ENCODE measurements at places on chromosomes 11 and 22. TPM values are rescaled to one million over a fixed set of nuclear protein-coding genes. Genes with fewer than 3 reads are reported as not detected.

TAF6L gene
- total RNA-seq = 32.2 TPM

ZC3H12C gene
- total RNA-seq = 14.3 TPM

TENM4 gene
- total RNA-seq = 206 TPM

KCNJ4 gene
- total RNA-seq = not detected

SNX15 gene
- total RNA-seq = 14.3 TPM

BARX2 gene
- total RNA-seq = 0.35 TPM

MS4A6E gene
- total RNA-seq = not detected

APLP2 gene
- total RNA-seq = 272 TPM

EFCAB6 gene
- 4.7 TPM for total RNA-seq

SPECC1L gene
- 22.3 TPM for total RNA-seq

CALCB gene
- total RNA-seq = not detected

MYH9 gene
- 128 TPM for total RNA-seq

ANKK1 gene
- total RNA-seq = 0.35 TPM

TMEM179B gene
- 51.7 TPM for total RNA-seq

CKAP5 gene
- 91.5 TPM for total RNA-seq

KRTAP5-8 gene
- total RNA-seq = not detected

MN1 gene
- 22.1 TPM for total RNA-seq

RFPL3 gene
- not detected for total RNA-seq

HEPN1 gene
- total RNA-seq = not detected

BEST1 gene
- total RNA-seq = 8.2 TPM

OR6T1 gene
- total RNA-seq = not detected

CASP12 gene
- total RNA-seq = 3.0 TPM

MAP6 gene
- 7.1 TPM for total RNA-seq

PI4KA gene
- 96.4 TPM for total RNA-seq

OR52N5 gene
- total RNA-seq = not detected

APOA1 gene
- 36.6 TPM for total RNA-seq

SMIM35 gene
- not detected for total RNA-seq

RAG2 gene
- total RNA-seq = not detected

MMP7 gene
- 4.5 TPM for total RNA-seq

RHOD gene
- total RNA-seq = 14.2 TPM

KCNJ1 gene
- not detected for total RNA-seq

CASP5 gene
- 0.32 TPM for total RNA-seq

DGCR8 gene
- 46.5 TPM for total RNA-seq

SYT13 gene
- 1.0 TPM for total RNA-seq

LRRC55 gene
- total RNA-seq = 0.20 TPM

LARGE2 gene
- total RNA-seq = 3.2 TPM

PTGDR2 gene
- total RNA-seq = 0.33 TPM

AAMDC gene
- total RNA-seq = 28.0 TPM

MRGPRE gene
- not detected for total RNA-seq

LYVE1 gene
- total RNA-seq = 19.0 TPM

SLC22A8 gene
- not detected for total RNA-seq

GRAP2 gene
- total RNA-seq = not detected

TMEM191B gene
- 0.53 TPM for total RNA-seq

TRIM49 gene
- total RNA-seq = not detected

TRIM6 gene
- 5.7 TPM for total RNA-seq

TRPM5 gene
- 0.11 TPM for total RNA-seq

RIMBP3B gene
- total RNA-seq = 0.08 TPM

CHRM1 gene
- total RNA-seq = not detected

CCDC81 gene
- total RNA-seq = 0.36 TPM

CDHR5 gene
- total RNA-seq = not detected

CRYBB3 gene
- 0.30 TPM for total RNA-seq

MGAT3 gene
- 0.95 TPM for total RNA-seq

MRPL23 gene
- 145 TPM for total RNA-seq

PHOX2A gene
- not detected for total RNA-seq

PKP3 gene
- 56.8 TPM for total RNA-seq

Measured in ovary (tissue), 10 donors.